ENCODE measurements at places on chromosomes 1 and 21.

DNA sequence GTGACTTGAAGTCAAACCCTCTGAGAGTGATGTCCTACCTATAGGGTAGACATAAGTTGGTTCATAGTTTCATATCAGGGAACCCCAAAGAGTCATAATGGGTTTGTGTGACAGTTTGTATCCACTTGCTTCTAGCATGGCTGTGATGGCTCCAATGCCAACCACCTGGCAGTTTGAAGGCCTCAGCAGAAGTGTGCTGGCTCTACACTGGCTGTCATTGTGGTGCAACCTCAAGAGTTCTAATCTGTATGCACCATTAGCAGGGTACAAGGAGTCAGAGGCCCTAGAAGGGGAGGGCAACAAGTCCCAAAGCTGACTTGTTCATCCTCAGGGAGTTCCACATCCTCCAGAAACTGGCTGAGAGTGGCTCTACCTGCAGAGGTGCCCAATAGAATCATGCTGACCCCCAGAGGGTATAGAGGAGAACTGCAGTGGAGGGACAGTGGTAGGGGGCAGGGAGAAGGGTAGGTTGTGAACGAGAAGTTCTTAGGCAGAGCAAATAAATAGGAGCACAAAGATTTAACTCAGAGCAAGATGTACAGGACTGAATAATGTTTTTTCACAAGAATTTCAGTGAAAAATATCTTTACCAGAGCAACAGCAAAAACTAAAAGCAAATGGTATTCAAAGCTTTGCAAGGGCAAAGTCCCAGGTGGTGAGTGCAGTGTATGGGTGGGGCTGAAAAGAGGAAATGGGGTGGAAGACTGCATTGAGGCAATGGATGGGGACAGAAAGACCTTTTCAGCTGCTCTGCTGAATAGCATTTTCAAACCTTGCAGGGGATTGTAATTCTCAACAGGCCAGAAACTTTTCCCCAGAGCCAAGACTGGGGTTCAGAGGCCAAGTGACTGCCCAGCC is 3.2 kb downstream of the FCRL2 start:
- DNase-seq = no peak

GRCh38 chr1:178531887-178532286 is 19.0 kb downstream of the TEX35 start:
- DNase-seq = no peak

GRCh38 chr1:67831850-67832513 is 1.3 kb downstream of the GNG12 start:
- DNase-seq = peak; percentile 80

GRCh38 chr1:65195495-65196417 is 47.8 kb downstream of the AK4 start:
- peak; percentile 62 for DNase-seq

Data from fibroblast of the aortic adventitia (primary cell).